NCI-H1694 (cell line): ENCODE measurements at places on chromosomes 11 and 22.

DNA sequence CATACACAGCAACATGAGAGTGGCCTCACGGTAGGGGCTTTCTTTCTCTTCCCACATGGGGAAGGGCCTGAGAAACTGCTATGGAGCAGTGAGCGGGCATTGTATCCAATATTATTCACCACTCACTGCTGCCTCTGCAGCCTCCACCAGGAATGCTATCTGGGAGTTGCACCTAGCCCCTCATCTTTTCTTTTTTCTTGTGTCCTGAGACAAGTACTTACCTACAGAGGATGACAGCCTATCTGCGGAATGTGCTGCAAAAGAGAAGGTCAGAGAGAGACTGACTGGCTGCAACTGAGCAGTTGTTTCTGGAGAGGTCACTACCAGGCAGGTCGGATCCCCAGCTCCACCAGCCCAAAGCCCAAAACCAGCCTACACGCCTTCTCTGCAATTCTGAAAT lies 52.1 kb upstream of the HTATIP2 start:
- no peak for DNase-seq

DNA sequence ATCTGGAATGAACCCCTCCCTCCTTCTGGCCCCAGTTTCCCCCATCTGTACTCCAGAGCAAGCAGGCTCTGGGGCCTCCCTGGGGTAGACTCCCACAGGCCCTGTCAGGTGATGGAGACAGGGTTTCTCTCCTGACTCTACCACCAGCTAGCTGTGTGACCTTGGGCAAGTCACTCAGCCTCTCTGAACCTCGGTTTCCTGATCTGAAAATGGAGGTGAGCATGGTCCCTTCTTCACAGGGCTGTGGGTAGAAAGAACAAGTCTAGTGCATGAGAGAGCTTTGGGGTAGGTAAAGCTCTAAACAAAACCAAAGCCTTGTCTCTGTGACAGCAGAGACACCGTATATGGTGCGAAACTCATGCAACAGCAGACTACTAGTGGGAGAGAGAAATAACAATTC lies 5.6 kb downstream of the CD5 start:
- no peak for DNase-seq

- DNase-seq, result no peak
These were observed 251 bp downstream of the SHISA8 start for GRCh38 chr22:41914611-41915034.

- DNase-seq, result no peak
These were observed 30.1 kb upstream of the ZBTB44 start for GRCh38 chr11:130344841-130345240.

- DNase-seq, result no peak
These were observed 1.1 kb downstream of the CD151 start for GRCh38 chr11:833849-834311.

DNA sequence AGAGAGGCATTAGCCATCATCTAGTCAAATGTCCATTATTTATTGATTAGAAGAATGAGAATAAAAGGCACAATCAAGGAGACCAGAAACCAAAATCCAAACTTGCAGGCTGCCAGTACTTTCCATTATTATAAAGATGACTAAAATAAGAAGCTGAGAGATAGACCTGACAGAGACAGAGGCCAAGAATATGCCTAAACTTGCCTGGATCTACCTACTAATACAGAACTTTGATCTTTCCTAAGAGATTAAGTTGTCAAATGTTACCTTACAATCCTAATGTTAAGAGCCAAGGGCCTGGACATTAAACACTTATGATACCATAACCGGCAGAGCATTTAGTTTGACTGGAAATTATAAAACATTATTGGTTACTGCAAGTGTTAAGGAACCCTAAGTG lies 6.2 kb downstream of the LGR4 start:
- DNase-seq, result no peak

DNA sequence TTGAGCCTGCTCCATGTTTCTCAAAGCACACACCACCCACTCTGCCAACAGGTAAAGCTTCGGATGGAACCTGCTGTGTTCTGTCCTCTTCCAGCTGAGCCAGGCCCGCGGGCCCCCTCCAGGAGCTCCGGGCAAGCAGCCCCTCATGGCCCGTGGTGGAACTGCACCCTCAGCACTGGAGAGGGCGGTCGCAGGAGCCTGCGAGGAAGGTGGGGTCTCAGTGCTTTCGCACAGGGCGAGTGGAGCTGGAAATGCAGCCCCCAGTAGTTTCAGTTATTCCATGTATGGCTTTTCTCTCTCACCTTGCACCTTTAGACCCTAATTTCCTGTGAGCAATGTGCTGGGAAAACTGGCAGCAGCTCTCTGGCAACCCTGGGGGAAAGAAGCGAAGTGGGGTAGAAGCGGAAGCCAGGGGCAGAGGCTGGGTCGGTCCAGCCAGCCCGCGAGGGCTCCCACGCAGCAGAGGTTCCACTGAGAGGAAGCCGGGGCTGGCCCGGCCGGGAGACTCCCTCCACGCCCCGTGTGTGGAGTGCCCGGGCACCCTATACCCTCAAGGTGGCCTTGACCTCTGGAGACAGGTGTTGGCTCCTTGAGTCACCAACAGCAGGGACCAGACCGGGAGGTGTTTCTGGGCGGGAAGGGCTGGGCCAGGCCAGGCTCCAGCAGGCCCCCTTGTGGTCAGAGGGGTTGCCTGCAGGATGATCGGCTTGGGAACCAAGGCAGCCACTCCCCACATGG lies 119.9 kb upstream of the TMEM45B start:
- DNase-seq, result peak; percentile 20
